ENCODE measurements at places on chromosomes 7 and 10.
A peak's percentile ranks its signal among the peaks of the same experiment; 100 is the strongest.

- no peak for DNase-seq
Measured at GRCh38 chr10:69819716-69820506, 18.2 kb downstream of the COL13A1 start.

DNA sequence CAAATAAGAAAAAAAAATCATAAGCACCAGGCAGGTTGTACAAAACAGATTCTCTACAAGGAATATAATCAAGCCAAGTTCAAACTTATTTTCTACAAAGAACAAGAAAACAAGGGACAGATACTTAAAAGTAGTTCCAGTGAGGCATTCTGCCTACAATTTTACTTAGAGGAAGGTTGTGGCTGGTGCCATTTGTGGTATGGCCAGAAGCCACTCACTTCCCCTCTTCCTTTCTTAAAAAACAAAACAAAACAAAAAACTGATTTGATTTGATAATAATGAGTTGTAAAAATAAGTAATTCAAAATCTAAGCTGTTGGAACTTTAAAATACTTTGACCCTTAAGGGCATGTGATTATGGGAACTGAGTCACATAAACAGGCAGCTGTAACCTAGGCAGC is 420.6 kb downstream of the CALN1 start:
- DNase-seq = no peak

- DNase-seq = no peak
Measured at GRCh38 chr7:138797715-138798320, at the start of the genes ATP6V0A4 and TMEM213. TSS of gene ATP6V0A4 (minus strand) at chr7:138798196. CDS start at chr7:138771247, 26,949 bp downstream. TSS of gene TMEM213 (plus strand) at chr7:138797994. CDS start at chr7:138798105, 111 bp downstream.

- DNase-seq = no peak
Measured at GRCh38 chr7:88206254-88206653, 13.6 kb downstream of the SRI start.

GRCh38 chr7:76292213-76292573 is 10.3 kb upstream of the HSPB1 start:
- DNase-seq = no peak

- no peak for DNase-seq
Measured at GRCh38 chr7:33327427-33327826, 198.1 kb downstream of the BBS9 start.

DNA sequence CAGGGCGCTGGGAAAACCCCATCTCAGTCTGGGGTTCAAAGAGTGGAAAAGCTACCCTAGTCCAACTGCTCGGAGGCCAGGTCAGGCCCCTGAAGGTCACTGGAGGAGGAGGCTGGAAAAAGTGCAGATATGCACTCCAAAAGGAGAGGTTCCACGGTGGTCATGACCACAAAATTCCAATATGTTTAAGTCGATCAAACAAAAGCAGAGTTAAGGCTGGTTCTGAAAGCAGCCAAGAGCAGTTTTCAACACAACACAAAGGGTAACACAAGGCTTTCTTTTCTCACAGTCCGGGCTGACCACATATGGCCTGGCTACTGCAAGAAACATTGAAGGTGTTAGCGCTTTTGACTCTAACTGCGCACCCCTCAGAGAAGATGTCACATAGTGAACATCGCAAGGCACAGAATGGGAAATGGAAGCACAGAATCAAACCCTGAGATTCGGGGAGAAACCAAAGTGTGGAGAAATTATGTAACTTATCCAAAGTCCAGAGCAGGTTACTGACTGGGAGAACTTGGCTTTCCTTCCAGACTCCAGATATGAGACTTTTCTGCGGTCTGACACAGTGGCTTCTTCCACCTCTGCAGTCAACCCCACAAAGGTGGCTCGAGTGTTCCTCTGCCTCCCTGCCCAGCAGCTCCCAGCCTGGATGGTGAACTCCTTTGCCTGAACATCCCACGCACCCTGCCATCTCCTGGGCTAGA is 1.3 kb upstream of the GRB10 start:
- DNase-seq = no peak

DNA sequence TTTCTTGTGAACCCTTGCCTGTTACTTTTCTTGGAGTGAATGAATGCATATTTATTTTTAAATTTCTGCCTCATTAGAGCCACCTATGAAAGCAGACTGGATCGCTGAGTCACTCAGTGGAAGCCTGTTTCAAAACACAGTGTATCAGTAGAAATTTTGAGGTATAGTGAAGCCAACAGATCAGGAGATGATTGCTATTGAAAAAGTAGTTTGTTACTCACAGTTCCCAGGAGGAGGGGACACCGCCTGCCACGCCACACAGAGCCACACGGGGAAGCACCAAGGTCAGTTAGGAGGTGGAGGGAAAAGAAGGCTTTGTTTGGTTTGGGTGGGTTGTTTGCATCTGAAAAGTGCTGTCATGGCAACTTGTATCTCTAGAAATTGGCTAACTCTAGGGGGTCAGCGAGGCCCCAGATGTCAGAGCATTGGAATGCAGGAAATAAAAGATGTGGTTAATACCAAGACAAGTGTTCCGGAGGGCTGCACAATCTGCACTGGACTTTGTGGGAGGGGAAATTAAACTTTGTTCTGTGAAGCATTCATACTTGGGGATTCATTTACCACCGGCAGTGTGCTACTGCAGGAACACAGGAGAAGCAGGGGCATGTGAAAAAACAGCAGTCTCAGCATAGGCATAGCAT is 106.4 kb upstream of the SDK1 start:
- peak; percentile 22 for DNase-seq

- no peak for DNase-seq
Measured at GRCh38 chr7:31007634-31008033, 43.9 kb downstream of the GHRHR start.

- DNase-seq = no peak
Measured at GRCh38 chr10:117254774-117255735, 14.1 kb downstream of the SLC18A2 start.

GRCh38 chr7:55303220-55303619 is 61.9 kb upstream of the LANCL2 start:
- DNase-seq = no peak

GRCh38 chr7:158784270-158784669 is 45.0 kb downstream of the ESYT2 start:
- peak; percentile 43 for DNase-seq

GRCh38 chr10:22649994-22650393 is 64.4 kb downstream of the PIP4K2A start:
- DNase-seq = no peak

DNA sequence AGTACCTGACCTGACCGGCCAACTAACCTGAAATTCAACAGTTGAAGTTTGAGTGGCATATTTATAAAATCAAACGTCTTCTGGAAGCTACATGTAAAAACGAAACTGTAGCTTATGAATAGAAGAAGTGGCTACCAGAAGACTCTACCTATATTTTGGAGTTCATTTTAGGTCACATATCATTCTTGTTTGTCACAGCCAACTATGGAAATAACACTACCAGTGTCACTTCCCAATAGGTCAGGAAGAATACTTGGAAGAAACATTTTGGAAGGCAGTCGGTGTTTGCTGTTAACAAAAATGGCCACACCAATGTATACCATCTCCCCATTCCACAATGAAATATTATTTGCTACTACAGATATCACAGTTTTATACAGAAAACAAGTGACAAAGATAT is 12.6 kb downstream of the TWIST1 start:
- no peak for DNase-seq

DNA sequence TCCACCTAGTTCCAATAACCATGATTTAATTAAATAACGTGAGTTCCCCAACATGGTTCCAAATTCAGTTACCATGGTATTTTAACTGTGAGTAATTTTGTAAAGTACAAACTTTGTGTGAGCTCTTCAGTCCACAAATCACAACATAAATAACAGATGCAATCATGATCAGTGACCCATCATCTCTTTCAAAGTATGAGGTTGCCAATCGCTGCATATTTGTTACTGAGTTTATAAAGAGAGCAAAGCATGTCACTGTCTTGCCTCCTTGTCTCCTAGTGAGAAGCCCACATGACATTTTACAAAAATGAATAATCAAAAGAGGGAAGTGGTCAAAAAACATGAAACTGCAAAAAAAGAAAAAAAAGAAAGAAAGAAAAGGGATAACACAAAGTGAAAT is 69.1 kb upstream of the PDSS1 start:
- no peak for DNase-seq

DNA sequence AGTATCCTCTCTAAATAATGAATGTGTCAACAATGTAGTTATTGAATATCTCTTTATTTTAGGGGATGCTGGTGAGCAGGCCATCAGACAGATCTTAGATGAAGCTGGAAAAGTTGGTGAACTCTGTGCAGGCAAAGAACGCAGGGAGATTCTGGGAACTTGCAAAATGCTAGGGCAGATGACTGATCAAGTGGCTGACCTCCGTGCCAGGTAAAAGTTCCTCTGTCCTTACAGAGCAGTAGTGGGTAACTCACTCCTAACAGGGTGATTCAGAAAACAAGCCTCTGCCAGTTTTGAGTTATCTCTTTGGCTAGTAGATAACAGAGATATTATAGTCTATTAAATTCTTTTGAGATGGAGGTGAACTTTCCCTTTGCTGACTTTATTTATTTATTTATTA is 67.3 kb downstream of the AP3M1 start:
- DNase-seq = no peak

GRCh38 chr7:116633131-116633988 is 38.6 kb upstream of the MET start:
- peak; percentile 20 for DNase-seq

DNA sequence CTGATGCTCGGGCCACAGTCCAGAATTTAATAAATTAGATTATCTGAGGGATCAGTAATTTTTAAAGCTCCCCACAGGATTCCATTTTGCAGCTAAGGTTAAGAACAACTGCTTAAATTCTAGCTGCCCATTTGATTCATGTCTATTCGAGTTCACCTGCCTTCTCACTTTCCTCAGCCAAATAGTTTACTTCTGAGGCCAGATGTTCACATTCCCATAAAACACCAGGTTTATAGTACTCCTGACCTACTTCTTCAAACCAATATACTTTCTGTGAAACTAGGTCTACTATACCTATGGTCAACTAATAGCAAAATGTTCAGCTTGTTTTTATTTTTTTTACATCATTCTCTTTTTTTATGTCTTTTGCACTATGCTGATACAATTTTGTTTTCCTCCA is 86.3 kb downstream of the GPR158 start:
- DNase-seq = no peak

GRCh38 chr10:110646417-110647135 is 2.4 kb downstream of the RBM20 start:
- no peak for DNase-seq

GRCh38 chr10:51108406-51108805 is 34.1 kb downstream of the PRKG1 start:
- DNase-seq = no peak

DNA sequence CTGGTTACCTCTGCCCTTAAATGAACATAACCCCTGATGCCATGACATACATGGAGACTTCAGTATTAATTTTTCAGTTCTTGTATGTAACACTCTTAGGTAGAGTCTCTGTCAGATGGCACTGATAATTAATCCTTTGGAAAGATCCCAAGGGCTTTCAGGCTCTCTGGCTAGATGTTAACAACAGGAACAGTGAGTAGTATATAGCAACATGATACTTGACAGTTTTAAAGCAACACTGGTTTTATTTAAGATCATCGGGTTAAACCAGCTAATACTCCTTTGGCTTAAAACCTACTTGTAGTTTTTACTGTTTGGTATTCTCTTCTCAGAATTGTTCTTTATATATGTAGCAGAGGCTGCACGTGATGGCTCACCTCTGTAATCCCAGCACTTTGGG is 27.3 kb downstream of the AHCYL2 start:
- DNase-seq = no peak

DNA sequence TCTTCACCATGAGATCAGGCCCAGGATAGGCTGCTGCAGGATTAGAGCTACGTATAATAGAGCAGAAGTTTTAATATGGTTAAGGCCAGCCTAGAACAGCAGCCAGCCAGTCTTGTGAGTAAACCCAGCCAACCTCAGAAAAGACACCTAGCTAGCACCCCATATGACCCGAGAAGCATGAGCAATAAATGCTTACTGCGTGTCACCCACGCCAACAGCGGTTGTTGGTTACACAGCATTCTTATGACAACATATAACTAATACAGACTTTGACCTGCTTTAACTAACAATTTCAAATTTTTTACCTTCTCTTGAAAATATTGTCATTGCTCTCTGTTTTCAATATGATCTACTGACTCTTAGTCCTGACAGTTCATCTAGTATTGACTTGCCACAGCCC is 105.7 kb downstream of the HBP1 start:
- no peak for DNase-seq

- no peak for DNase-seq
Measured at GRCh38 chr7:155995183-155995612, 182.9 kb upstream of the SHH start.

- DNase-seq = no peak
Measured at GRCh38 chr10:62075414-62075813, 173.9 kb downstream of the ARID5B start.

GRCh38 chr10:74255214-74255613 is 104.2 kb downstream of the ADK start:
- no peak for DNase-seq
